D341Med (cell line): ENCODE measurements at places on chromosomes 4 and X.

- DNase-seq: no peak
Measured at GRCh38 chr4:7058792-7059191, 9.1 kb downstream of the GRPEL1 start.

GRCh38 chr4:6380746-6381410, 91.5 kb downstream of the PPP2R2C start:
- DNase-seq: no peak

- DNase-seq: no peak
Measured at GRCh38 chr4:101284546-101284945, 62.8 kb downstream of the PPP3CA start.

DNA sequence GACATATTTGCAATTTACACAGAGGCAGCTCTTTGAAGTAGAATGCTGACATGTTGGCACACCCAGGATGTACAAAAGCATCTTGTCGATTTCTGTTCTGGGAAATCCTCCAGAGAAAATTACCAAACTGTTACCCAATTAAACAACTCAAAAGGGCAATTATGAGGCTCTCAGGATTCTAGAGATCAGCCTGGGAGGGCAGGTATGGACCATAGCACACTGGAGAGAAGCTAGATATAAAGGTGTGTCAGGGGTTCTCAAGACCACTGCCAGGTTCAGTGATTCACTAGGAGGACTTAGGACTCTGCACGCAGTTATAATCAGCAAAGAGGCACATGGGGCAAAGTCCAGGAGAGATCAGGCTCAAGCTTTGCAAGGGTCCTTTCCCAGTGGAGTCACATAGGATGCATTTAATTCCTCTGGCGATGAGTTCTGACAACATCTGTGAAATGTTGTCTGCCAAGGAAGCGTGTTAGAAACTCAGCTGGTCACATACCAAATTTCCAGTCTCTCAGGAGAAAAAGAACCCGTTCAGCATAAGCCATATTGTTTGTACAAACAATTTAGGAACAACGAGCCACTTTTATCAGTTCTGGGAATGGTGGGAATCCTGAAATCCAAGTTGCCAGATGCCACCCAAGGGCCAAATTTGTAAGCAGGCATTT, 100.8 kb downstream of the SYTL5 start:
- no peak for DNase-seq

DNA sequence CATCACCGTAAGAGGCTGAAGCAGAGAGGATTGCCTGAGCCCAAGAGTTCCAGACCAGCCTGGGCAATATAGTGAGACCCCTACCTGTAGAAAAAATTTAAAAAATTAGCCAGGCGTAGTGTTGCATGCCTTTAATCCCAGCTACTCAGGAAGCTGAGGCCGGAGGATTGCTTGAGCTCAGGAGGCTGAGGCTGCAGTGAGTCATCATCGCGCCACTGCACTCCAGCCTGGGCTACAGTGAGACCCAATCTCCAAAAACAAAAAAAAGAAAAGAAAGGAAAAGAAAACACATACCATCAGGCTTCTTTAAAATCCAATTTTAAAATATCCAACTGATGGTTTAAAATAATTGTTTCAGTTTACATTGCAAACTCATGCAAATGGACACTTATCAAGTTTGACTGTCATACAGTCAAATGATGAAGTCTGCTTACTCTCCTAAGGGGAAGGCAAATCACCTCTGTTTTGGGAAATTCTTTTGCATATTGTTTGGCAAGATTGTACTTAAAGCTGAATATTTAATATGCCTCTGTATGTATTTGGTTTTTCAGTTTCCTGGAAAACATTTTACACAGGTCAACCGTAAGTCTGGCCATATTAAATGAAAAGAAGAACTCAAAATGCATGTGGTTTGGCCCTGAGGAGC, 23.7 kb upstream of the TENM3 start:
- no peak for DNase-seq

GRCh38 chr4:76990288-76991080, 40.9 kb downstream of the SEPTIN11 start:
- DNase-seq: no peak

GRCh38 chrX:19760345-19760744, 127.1 kb downstream of the SH3KBP1 start:
- no peak for DNase-seq

- no peak for DNase-seq
Measured at GRCh38 chrX:72540318-72540717, 32.3 kb downstream of the HDAC8 start.

DNA sequence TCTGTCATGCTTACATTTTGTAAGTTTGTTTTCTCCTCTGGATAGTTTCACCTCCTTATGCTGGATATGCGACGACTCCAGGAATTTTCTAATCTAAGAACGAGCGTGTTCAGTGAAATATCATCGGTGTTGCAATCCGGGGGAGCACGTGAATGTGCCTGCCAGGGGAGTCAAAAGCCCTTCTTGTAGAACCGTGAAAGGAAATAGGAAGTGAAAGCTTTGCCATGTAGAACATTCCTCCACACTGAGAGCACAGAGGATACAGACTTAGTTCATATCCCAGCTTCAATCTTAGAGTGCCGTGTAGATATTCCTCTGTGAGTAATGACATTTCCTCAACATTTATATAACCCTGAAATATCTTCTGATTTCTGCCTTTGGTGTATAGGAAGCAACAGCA, 121.2 kb downstream of the VEGFC start:
- no peak for DNase-seq

- peak; percentile 81 for DNase-seq
Measured at GRCh38 chrX:129957241-129958082, 25.0 kb upstream of the BCORL1 start.

DNA sequence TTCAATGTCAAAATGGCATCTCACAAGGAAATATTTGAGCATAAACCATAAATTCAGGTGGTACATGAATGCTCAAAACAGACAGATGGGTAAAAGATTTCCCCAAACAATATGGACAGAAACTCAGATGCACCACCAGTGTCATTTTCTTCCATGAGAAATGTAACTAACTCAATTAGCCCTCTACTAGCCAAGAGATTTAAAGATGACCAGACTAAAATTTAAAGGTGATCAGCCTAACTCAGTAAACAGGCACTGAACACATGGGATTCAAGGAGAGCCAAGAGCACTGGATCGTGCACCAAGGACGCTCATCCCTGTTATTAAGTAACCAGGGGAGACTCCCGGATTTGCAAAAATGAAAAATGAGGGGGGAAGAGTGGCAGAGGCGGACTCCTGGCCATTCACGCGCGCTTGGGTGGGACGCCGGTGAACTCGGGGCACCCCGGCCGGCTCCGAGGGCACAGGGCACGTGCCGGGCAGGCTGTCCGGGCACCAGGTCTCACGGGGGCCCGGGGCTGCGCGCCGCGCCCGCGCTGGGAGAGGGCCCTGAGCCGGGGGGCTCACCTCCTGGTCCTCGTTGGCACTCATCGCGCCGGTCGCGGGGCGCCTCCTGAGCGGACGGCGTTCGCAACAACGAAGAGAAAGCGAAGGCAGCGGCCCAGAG, 490 bp downstream of the RWDD4 start:
- peak; percentile 79 for DNase-seq

DNA sequence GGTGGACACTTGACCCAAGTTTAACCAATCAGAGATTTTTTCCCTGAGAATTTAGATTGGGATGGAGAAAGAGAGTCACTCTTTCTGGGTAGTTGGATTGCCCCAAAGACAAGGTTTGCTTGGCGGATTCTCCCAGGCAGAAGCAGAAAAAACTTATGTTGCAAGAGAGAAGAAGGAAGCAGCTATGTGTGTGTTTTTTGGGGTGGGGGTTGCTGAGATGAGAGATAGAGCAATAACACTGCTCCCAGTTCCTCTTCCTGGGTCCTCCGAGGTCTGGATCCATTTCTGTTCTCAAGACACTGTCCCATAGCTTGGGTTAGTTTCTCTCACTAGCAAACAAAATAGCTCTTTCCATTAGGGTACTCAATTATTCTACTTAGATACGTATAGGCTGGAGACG, 222.1 kb downstream of the STIM2 start:
- DNase-seq: no peak

GRCh38 chrX:15465347-15465746, 27.8 kb downstream of the PIR start:
- DNase-seq: no peak

DNA sequence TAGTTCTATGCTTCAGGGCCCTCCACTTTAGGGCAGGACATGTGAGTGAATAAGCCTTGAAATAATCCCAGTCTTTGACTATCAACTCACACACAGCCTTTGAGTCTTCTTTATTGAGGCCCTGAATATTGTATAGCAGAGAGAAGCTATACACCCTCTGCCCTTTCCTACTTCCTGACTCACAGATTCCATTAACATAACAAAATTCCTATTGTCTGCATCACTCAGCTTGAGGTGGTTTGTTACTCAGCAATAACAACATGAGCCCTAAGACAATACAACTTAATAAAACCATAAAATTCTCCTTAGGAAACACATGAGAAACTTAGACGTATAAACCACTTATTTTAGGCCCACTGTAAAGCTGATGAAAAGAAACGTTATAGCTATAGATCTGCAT, 680.3 kb upstream of the DIAPH2 start:
- no peak for DNase-seq

- DNase-seq: no peak
Measured at GRCh38 chrX:134715930-134716619, 57.8 kb upstream of the PLAC1 start.

DNA sequence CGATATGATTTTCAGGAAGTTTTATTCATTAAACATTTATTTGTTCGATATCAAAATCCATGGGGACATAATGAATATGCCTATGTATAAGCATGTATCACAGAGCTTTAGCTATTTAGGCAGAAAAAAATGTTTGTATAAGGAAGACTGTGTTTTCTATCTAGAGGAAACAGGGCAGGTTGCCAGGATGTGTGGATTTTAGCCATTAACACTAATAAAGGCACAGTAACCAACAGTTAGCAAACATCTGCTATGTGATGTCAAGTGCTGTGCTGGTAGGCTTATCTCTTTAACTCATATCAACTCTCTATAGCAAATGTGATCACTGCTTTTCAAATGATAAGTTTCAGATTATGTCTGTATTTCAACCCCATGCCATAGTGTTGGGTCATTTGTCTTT, 708.9 kb upstream of the HS3ST1 start:
- no peak for DNase-seq

- DNase-seq: no peak
Measured at GRCh38 chrX:5250106-5250505, 978.6 kb downstream of the NLGN4X start.

DNA sequence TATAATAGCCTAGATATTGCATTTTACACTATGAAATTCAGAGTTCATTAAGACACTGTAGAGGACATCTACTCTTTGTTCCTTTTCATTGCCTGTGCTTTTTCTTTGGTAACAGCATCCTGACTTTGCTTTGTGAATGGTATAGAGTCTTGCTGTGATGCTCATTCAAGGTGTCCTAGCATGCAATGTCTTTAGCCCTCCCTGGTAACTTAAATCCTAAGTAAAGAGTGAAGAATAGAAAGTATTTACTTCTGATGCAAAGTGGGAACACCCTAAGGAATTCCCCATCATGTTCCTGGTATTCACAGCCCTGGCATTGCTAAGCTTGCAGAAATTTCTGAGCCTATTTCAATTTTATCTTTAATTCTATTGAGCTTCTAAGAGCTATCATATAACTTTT, 400.1 kb downstream of the FAT4 start:
- no peak for DNase-seq

DNA sequence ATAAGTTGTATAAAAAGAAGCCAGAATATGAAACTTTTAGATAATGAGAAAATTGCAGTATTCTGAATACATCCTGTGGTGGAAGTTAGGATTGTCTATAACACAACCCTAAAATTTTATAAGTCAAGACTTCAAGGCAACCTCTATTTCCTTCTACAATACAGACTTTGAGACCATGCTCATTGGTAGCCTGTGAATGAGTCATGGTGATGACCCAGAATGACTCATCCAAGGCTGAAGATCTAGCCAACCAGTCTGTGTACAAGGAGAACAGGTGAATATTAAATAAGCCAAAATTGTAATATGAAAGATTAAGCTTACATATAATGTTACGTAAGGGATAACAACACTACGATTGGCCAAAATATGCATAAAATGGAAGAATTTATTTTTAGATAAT, 475.9 kb upstream of the GALNT7 start:
- DNase-seq: no peak

- no peak for DNase-seq
Measured at GRCh38 chr4:17385403-17385802, 126.5 kb downstream of the QDPR start.

DNA sequence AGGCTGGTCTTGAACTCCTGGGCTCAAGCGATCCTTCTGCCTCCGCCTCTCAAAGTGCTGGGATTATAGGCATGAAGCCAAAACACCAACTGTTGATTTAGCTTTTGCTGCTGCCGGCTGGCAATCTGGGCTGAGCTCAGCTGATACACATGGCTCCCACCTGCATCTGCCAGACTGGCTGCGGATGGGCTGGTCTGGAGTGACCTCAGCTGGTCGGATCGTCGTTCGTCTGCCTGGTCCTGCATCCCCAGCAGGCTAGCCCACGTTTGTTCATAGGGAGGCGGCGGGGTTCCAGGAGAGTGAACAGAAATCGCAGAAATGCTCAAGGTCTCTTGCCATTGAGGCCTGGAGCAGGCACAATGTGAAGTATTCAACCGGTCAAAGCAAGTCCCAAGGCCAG, 74.4 kb upstream of the DDX3X start:
- no peak for DNase-seq
